ENCODE measurements at places on chromosomes 7 and 10.

DNA sequence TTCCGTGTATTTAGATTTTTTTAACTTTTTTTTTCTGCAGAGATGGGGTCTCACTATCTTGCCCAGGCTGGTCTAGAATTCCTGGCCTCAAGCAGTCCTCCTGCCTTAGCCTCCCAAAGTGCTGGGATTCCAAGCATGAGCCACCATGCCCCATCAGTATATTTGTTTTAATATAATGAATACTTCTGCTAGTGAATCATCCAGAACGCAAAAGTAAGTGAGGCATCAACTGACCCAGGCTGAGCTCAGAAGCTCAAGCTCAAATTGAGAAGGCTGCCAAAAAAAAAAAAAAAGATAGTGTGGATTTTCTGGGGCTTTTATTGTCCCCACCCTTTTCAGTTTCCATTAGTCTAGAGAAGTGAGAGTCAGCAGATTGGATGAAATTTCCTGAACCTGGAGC, 39.0 kb upstream of the TECTB start:
- DNase-seq = no peak

GRCh38 chr7:27344471-27344870, 101.9 kb downstream of the EVX1 start:
- DNase-seq = no peak

DNA sequence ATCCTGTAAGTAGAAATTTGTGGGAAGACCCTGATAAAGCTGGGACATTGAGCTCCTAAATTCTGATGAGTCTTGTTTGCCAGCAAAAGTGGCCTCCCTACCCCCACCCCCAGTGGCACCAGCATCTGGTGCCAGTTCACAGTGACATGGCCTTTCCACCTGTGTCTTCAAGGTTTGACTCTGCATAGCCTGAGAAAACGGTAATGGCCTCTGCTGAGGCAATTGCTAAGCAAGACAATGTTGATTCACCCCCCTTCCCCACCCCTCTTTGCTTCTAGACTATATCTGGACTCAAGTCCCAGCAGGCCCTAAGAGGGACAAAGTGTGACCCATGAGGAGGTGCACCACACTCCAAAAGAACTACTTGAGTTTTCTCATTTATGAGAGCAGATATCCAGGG, 48.0 kb upstream of the PIK3CG start:
- DNase-seq = no peak

DNA sequence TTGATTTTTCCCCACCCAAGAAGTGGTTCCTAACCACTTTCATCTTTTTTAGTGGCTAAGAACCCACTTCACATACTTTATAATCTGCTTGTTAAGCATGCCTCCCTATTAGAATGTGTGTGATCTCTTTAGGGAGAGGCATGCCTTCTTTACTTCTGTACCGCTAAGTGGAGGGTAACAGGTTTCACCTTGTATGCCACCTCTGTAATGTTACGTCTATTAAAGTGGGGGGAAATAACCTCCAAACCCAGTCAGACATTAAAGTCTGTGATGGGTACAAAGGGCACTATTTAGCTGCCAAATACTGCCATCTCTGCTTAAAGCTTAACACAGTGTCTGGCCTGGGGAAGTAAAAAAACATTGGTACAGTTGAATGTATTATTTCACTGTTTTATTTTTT, 51.9 kb downstream of the EPC1 start:
- no peak for DNase-seq

GRCh38 chr7:26157520-26158105, 5.6 kb downstream of the NFE2L3 start:
- no peak for DNase-seq

GRCh38 chr10:128337860-128338378, 211.7 kb upstream of the MKI67 start:
- no peak for DNase-seq

GRCh38 chr10:96507044-96507443, 6.7 kb downstream of the TLL2 start:
- no peak for DNase-seq

GRCh38 chr7:124029396-124030188, 3.3 kb downstream of the TMEM229A start:
- no peak for DNase-seq

- DNase-seq = no peak
These were observed 760.9 kb upstream of the IGFBP3 start for GRCh38 chr7:46681865-46682503.

DNA sequence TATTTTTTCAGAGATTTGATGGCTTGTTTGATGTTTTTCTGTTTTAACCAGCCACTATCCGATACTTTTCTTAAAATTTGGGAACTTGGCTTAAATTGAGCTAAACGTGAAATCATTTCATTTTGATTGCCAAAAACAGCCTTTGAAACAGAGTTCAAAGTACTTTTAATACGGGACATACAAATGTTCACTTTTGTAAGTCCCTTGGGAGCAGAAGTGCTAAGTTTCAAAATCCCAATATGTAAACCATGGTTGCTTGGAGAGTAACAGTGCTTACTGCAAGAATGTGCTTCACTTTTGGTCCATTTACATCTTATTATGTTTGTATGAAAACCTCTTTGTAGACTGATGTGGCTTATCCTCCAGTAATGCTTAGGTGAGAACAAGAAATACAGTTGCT, 10.9 kb downstream of the PNPLA8 start:
- DNase-seq = no peak

DNA sequence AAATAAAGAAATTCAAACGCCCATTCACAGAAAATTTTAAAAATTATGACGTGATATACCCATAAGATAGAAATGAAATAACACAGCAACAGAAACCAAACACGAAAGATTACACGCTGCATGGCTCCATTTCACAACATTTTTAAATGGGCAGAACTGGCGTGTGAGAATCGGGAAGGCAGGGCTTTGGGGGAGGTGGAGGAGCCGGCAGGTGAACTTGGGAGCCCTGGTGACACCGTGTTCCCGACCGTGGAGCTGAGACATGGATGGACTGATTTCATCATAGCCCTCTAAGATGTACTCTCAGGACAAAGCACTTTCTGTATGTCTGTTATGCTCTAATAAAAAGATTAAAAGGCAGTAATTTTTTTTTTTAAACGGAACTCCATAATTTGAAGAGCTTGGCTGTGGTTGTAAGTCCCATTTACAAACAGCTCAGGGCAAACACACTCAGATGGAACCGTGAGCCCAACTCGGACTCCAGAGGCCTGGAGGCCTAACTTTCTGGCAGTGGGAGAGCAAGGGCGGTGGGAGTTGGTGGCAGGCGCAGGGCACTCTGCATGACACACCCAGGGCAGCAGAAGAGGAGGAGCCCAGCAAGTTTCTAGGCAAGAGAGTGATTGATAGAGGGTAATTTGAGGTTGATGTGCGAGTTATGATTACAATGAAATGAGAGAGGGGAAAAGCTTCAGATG, 203.4 kb downstream of the MAD1L1 start:
- DNase-seq = no peak

DNA sequence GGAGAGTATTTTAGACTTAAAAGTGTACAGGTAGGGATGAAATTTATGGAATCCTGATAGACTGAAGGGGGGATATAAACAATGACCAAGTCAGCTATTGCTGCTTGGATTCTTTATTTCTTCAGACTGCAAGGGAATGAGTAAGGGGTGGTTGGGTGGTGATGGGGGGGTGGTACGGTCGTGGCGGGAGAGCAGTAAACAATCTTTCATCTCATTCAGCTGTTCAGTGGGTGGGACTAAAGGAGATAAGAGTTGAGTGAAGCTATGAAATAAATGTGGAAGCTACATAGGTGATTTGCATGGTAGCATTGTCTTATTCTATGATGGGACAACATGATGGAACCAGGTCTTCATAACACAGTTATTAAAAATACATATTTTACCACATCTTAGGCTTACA, 1.8 kb downstream of the SEPTIN7 start:
- DNase-seq = no peak

- no peak for DNase-seq
These were observed 9.6 kb downstream of the CUL1 start for GRCh38 chr7:148708026-148708885.

- DNase-seq = peak; percentile 38
These were observed 84.7 kb upstream of the GNA12 start for GRCh38 chr7:2928613-2929311.

All from foreskin fibroblast (primary cell).